ENCODE measurements at places on chromosomes 2 and 18. TPM values are rescaled to one million over a fixed set of nuclear protein-coding genes. Genes with fewer than 3 reads are reported as not detected.

BARD1 gene
- 76.3 TPM for total RNA-seq

DES gene
- total RNA-seq: not detected

GRCh38 chr18:79498662-79499061, 102.9 kb downstream of the NFATC1 start:
- DNase-seq: no peak

CROCC2 gene
- not detected for total RNA-seq

DNA sequence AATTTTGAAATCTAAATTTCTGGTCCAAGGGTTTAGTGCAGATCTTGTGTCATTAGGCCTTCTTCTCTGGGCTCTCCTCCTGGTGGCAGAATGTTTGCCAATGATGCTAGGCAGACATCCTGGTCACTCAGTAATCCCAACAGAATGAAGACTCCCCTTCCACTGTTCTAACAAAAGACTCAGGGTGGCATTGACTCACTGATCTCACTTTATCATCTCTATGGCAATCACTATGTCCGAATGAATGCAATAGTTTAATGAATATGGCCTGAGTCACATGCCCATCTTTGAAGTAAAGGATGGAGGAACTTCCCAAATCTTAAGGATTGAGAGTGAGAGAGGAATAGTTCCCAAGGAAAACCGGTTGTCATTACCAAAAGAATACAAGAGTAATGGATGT, 261.1 kb downstream of the KCNE4 start:
- DNase-seq: no peak

GALNT14 gene
- total RNA-seq: 25.6 TPM

GRCh38 chr18:22844628-22845027, 88.5 kb upstream of the RBBP8 start:
- DNase-seq: no peak

DNA sequence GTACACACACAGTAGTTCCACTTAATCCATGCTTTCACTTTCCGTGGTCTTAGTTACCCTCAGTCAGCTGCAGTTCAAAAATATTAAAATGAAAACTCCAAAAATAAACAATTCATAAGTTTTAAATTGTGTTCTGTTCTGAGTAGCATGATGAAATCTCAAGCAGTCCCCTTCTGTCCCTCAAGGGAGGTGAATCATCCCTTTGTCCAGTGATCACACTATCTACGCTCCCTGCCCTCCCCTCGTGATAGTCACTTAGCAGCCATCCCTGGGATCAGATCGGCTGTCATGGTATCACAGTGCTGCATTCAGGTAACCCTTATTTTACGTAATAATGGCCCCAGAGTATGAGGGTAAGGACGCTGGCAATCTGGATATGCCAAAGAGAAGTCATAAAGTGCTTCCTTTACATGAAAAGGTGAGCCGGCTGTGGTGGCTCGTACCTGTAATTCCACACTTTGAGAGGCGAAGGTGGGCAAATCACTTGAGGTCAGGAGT, 5.8 kb upstream of the RTN4 start:
- no peak for DNase-seq

DNA sequence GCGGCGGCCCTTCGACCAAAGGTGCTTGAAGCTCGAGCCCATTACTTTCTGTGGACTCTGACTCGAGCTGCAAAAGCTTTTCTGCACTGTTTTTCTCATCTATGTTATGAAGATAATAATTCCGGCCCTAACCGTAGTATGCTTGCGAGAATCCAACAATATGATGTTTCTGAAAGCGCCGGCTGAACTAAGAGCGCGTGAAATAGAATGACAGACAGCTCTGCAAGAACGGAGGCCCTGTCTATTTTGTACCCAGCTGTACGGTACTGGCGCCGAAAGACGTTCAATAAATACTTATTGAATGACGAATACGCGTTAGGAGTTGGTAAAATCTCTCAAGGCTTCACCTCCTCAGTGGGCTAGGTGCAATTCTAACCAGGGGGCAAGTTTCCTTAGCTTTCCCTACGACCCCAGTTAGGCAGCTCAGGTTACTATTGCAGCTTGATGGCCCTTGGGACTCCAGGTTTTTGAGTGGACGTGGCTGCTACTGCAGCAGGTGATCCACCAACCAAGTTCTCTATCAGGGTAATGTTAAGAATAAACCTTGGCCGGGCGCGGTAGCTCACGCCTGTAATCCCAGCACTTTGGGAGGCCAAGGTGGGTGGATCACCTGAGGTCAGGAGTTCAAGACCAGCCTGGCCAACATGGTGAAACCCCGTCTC, 570 bp downstream of the SCRN3 start:
- DNase-seq: no peak

- peak; percentile 68 for DNase-seq
Observed at GRCh38 chr2:168961450-168962229, 60.5 kb downstream of the G6PC2 start.

- no peak for DNase-seq
Observed at GRCh38 chr18:33898427-33898826, 320.4 kb downstream of the ASXL3 start.

FMNL2 gene
- total RNA-seq: 0.24 TPM

GRCh38 chr2:101399021-101399799, 11.9 kb upstream of the CREG2 start:
- no peak for DNase-seq

- DNase-seq: peak; percentile 70
Observed at GRCh38 chr2:112749755-112750559, 14.5 kb downstream of the CKAP2L start.

GRCh38 chr2:101340141-101340551, 31.6 kb upstream of the RNF149 start:
- no peak for DNase-seq

RPRM gene
- not detected for total RNA-seq

EPG5 gene
- total RNA-seq: 9.5 TPM

GRCh38 chr18:56869189-56869777, 218.1 kb downstream of the WDR7 start:
- DNase-seq: peak; percentile 52

DNA sequence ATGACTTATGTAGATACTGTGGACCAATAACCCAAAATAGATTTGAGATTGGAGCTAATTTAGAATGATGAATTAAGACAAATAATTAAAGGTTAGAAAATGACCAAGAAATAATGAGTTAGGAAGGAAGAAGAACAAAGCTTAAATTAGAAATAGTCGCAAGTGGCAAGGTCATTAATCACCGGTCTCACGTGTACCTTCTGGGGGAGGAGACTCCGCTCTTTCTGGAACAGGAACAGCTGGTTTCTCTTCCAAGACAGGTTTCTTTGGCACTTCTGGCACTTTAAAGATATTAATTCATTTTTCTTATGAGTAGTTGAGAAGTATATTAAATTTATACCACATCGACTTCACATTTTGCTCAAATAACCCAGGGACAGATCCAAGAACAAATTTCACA, 156.7 kb downstream of the TTN start:
- no peak for DNase-seq

CRYGD gene
- not detected for total RNA-seq

- DNase-seq: no peak
Observed at GRCh38 chr18:55794288-55795052, 206.5 kb upstream of the TCF4 start.

CD28 gene
- 44.6 TPM for total RNA-seq

GRCh38 chr2:18626256-18626668, 36.9 kb upstream of the NT5C1B start:
- DNase-seq: no peak

GRCh38 chr2:238492840-238493239, 66.1 kb downstream of the ASB1 start:
- no peak for DNase-seq

GKN1 gene
- not detected for total RNA-seq

GALR1 gene
- not detected for total RNA-seq

MBD5 gene
- 46.3 TPM for total RNA-seq

- no peak for DNase-seq
Observed at GRCh38 chr18:63508596-63508995, 31.8 kb downstream of the SERPINB5 start.

DNA sequence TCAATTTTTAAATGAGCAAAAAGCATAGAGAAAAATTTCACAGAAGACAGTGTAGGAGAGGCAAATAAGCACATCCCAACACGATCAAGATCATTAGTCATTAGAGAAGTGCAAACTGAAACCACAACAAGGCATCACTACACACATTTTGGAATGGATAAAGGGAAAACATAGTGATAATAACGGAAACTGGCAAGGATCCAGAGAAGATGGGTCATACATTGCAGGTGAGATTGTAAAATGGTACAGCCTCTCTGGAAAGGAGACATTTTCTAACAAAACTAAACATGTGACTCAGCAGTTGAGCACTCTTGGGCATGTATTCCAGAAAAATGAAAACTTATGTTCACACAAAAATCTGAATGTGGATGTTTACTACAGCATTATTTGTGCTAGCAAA, 98.3 kb upstream of the TMEM17 start:
- no peak for DNase-seq

DNA sequence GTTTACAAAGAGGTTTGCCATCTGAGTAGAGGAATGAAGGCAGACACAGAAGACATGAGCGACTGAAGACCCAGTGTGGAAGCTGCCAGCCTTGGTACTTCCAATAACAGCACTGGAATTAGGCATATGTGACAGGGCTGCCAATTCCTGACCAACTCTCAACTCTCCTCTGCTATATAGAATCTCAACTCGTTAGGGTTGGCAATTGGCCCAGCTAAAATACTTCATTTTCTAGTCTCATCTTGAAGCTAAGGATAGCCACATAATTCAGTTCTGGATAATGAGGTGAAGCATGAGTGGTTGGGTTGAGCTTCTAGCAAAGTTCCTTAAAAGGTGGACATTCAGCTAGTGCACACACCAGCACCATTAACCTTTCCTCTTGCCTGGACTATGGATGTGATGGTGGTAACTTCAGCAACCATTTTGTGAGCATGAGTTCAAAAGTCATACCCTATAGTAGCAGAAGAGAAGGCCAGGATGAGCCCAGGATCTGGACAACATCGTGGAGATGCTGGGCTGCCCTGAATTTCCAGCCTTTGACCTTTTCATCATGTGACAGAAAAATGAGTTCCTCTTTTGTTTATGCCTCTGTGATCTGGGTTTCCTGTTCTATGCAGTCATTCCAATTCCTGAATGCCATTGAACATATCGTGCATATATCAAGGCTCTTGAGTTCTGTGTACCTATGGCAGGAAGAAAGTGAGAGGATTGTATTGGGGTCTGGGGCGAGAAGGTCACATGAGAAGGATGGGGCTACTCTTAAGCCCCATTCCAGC, 68.1 kb upstream of the HAAO start:
- no peak for DNase-seq

DNA sequence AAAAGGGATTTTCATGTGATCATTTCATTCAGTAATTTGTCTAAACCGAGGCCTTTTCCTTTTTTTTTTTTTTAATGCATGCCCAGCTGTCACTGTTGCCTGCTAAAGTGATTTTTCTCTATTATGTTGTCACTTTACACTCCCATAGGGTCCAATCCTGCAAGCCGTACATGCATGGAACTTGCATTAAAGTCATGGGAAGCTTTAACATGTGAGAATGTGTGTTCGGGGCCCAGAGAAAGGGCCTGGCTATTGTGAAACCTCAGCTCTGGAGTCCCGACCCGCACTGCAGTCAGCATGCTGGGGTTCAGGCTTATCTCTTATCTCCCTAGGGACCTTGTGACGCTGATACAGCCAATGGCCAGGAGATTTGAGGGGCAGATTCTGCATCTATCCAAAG, 474.6 kb downstream of the SLC4A3 start:
- no peak for DNase-seq

FOXI3 gene
- total RNA-seq: not detected

IRS1 gene
- total RNA-seq: 23.5 TPM

HOXD13 gene
- not detected for total RNA-seq

GRCh38 chr2:43328133-43328532, 101.7 kb upstream of the ZFP36L2 start:
- DNase-seq: no peak

GRCh38 chr2:181847702-181848101, 43.8 kb upstream of the ITPRID2 start:
- no peak for DNase-seq

LIPG gene
- not detected for total RNA-seq

- DNase-seq: no peak
Observed at GRCh38 chr2:60735496-60736250, 20.4 kb upstream of the PAPOLG start.

GRCh38 chr2:11357428-11357972, 13.1 kb upstream of the ROCK2 start:
- no peak for DNase-seq

DNA sequence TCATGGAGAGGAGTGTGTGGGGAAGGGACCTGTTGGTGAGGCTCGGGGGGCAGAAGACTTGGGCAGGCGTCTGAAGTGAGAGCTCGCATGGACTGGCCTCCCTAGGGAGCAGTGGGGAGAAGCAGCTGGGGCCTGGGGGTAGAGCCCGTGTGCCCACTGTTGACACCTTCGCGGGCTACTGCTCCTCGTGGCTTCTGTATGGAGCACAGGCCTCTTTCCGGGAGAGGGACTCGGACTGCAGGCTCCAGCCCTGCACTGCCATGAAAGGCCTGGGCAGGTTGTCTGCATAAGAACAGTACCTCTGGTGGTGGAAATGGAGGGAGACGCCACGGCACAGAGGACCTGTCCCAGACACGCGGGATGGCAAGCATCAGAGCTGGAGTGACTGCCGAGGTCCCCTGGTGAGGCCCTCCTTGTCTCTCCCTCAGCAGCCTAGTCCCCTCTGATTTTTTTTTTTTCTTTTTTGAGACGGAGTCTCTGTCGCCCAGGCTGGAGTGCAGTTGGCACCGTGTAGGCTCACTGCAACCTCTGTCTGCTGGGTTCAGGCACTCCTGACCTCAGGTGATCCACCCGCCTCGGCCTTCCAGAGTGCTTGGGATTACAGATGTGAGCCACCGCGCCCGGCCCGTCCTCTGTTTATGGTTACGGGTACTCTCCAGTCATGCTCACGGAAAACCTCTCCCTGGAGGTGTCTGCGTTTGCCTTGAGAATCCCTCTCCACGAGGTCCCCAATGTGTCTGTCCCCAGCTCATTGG, 44.7 kb upstream of the PTMA start:
- DNase-seq: peak; percentile 27

DNA sequence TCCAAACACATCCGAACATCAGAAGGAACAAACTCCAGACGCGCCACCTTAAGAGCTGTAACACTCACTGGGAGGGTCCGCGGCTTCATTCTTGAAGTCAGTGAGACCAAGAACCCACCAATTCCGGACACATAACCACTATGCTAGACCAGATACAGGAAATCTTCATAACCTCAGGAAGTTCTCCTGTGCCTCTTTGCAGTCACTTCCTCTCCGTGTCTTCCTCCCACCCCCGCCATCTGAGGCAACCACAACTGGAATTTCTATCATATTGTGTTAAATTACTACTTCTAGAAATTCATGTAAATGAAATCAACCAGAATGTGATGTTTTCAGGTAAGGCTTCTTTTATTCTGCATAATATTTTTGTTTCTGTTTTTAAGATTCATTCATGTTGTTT, 631.0 kb upstream of the NXPH2 start:
- DNase-seq: no peak

- no peak for DNase-seq
Observed at GRCh38 chr2:194205568-194206227, 1451.3 kb upstream of the SLC39A10 start.

SCN7A gene
- total RNA-seq: not detected

DNA sequence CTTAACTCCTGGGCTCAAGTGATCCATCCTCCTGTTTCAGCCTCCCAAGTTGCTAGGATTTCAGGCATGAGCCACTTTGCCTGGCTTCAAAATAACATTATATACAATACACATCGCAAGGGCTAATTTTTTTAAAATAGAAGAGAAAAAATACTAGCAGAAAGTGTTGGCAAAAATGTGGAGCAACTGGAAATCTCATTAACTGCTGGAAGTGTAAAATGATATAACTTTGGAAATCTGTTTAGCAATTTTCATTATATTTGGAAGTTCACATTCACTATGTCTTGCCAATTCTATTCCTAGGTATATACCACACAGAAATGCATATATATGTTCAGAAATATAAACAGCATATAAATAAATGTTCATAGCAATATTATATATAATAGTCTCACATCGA, 55.1 kb upstream of the ZBTB14 start:
- DNase-seq: no peak
